ENCODE measurements at places on chromosomes 5 and 9.
A peak's percentile ranks its signal among the peaks of the same experiment; 100 is the strongest.

- DNase-seq, result no peak
Observed at GRCh38 chr9:121641224-121641611, 10.2 kb upstream of the DAB2IP start.

- no peak for DNase-seq
Observed at GRCh38 chr9:82188817-82189216, 200.2 kb downstream of the SPATA31D1 start.

GRCh38 chr9:3296536-3296935 is 229.3 kb downstream of the RFX3 start:
- no peak for DNase-seq

- DNase-seq, result no peak
Observed at GRCh38 chr5:81767938-81768337, 17.0 kb upstream of the SSBP2 start.

DNA sequence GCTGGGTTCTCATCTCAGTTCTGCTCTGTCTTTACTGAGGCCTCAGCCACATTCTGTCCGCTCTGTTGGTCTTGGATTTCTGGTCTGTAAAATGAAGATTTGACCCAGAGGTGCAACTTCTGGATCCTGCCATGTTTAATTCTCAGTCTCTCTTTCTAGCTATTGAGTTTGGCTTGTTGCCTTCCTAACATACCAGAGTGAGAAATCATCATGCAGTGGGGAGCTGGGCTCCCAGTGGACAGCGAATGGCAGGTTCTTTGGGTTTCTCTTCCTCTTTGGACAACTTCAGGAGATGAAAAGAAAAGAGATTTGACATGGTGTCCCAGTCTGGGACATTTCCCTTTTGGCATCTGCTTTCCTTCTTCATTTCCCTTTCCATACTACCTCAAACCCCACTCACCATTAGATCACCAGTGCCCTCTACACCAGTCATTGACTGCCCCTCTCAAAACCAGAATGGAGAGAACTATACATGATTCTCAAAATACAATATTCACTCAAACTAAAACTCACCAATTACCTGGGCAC is 334.7 kb downstream of the ACTL7B start:
- no peak for DNase-seq

DNA sequence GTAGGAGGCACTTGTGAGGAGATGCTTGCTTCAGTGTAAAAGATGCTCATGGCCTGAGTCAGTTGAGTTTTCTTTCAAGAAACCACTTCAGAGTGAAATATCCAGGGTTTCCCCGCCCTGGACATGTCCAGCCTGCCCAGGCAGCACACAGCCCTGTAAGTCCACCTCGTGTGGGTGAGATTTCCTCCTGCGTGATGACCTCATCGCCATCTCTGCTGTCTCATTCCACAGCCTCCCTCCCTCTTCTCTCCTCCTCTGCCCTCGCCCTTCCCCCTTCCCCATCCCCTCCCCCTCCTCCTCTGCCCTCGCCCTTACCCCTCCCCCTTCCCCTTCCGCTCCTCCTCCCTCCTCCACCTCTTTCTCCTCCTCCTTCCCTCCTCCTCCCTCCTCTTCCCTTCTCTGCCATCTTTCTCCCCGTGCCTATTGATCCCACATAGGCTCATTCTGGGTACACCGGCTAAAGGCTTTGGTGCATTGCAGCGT is 34.0 kb upstream of the NCS1 start:
- peak; percentile 67 for DNase-seq

DNA sequence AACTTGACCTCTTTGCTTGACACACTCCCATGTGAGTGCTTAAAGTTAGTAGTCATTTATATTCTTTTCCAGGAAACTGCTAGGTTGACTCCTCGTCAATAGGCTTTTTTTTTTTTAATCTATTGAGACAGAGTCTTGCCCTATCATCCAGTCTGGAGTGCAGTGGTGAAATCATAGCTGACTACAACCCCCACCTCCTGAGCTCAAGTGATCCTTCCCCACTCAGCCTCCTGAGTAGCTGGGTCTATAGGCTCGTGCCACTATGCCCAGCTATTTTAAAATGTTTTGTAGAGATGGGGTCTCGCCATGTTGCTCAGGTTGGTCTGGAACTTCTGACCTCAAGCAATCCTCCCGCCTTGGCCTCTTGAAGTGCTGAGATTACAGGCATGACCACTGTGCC is 34.9 kb downstream of the DMRT1 start:
- no peak for DNase-seq

DNA sequence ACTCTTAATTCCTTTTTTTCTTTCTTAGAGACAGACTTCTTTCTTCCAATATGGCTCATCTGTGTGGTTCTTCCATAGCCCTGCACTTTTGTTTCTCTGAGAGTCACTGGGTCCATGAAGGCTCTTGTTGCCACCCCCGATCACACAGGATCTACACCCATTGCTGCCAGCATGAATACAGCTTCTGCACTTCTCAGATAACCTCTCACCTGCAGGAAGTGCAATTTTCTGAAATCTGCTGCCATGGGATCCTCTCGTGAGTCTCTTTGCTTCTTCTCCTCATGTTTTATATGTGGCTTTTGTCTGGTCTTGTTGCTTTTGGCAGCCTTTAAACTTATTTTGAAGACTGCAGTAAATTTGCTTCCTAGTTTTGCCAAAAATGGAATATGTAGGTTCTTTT is 171.2 kb downstream of the TMEM167A start:
- no peak for DNase-seq

DNA sequence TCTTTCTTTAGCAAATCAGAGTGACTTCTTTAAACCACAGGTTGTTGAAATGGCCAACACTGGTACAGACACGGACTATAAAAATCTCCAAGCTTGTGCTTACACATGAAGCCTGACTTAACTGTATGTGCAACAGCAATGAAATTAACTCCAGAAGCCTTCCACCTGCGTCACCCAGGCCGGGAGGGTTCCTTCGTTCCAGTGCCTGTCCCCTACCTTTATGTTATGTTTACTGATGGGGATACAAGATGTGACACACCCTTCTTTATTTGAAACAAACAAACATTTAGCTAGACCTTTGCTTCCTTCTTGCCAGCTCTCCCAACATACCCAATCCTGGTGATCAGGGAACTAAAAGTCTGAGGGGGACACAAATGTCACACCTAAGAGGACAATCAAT is 66.0 kb downstream of the GOLPH3 start:
- no peak for DNase-seq

- no peak for DNase-seq
Observed at GRCh38 chr5:147760086-147760875, 22.2 kb downstream of the JAKMIP2 start.

GRCh38 chr9:134433101-134433500 is 106.8 kb downstream of the RXRA start:
- DNase-seq, result no peak

GRCh38 chr5:93192087-93192486 is 388.9 kb downstream of the NR2F1-AS1 start:
- no peak for DNase-seq

DNA sequence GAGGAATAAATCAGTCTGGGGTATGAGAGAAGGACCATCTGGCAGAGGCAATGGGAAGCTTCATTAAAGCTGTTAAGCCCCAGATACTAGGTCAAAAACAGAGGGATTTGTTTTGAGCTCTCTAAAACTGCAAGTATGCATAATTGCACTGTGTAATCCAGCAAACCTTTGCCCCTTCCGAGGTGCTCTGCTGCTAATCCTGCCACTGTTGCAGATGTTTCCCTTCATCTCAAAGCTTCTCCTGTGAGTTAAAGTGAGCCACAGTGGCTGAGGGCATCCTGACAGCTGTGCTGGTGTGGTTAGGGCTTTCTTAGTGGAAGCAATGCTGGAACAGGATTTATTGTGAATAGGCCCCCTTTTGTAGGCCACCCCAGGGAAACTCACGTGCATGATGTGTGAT is 160.3 kb upstream of the TRPC7 start:
- DNase-seq, result no peak

GRCh38 chr9:74742792-74743730 is 144.7 kb downstream of the TRPM6 start:
- no peak for DNase-seq
